ENCODE measurements at places on chromosomes 6 and 20.
A peak's percentile ranks its signal among the peaks of the same experiment; 100 is the strongest.

GRCh38 chr6:157693867-157694266, 129.2 kb upstream of the SNX9 start:
- DNase-seq, result no peak

DNA sequence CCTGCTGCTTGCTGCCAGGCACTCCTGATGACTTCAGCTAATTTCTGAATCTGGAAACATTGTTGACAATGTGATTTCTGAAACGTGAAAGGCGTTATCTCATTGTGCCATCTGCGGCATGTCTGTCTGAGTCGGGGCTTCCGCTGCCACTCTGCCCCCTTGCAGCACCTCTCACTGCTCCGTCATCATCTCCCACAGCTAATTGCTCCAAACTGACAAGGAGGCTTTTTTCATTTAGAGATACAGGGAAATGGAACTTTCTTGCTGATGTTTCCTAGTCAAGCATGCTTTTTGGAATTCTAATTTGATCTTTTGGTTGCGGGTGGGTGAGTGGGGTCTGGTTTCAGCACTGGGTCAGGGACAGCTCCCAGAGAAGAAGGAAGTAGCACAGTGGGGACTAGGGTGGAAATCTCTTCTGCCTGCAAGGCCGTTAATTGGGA, 233.5 kb downstream of the DHX35 start:
- DNase-seq, result no peak

DNA sequence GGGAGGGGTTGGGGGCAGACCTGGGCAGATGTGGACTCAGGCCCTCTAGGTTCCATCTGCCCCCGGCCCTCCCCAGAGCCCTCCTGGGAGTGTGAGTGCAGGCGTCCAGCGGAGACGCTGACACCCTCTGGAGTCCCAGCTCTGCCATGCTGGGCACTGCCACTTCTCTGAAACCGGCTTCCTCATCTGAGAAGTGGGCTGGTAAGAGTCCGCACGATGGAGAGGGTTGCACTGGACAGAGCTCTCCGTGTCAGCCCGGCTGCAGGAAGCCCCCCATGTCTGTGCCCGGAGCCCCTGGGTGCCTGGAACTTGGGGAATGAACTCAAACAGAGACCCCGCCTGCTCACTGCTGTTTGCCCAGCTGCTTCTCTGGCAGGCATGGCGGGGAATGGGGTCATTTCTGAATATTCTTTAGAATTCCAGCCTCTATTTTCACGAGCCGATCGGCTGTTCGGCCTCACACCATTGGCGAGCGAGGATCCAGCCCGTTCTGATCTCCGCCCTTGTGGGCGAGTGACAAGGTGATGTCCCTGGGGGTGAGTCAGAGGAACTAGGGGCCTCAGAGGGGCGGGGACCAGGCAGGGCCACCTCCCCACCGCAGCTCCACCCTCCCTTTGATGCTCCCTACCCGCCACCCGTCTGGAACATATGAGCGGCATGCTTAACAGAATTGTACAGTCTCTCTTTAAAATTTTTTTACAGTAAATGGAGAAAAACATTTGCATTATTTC, 47.8 kb upstream of the GATA5 start:
- no peak for DNase-seq

- DNase-seq, result no peak
These were observed 4.6 kb downstream of the ZNF184 start for GRCh38 chr6:27468334-27468733.

DNA sequence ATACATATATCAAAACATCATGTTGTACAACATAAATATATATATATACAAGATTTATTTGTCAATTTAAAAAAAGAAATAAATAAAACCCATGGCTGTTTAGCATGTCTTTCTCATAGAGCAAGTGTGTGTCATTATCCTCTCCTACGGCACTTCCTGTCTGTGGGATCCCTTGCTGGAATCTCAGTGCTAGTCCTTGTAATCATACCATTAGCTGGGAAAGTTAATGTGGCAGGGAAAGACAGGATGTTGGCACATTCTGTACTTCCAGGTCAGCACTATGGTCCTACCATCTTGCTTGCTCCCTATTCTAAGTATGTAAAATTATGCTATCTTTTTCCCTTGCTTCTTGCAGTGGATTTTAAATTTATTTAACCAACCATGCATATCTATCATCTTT, 9.5 kb upstream of the SLC17A3 start:
- peak; percentile 11 for DNase-seq

GRCh38 chr6:13290335-13290734, 38.0 kb downstream of the TBC1D7 start:
- DNase-seq, result no peak

DNA sequence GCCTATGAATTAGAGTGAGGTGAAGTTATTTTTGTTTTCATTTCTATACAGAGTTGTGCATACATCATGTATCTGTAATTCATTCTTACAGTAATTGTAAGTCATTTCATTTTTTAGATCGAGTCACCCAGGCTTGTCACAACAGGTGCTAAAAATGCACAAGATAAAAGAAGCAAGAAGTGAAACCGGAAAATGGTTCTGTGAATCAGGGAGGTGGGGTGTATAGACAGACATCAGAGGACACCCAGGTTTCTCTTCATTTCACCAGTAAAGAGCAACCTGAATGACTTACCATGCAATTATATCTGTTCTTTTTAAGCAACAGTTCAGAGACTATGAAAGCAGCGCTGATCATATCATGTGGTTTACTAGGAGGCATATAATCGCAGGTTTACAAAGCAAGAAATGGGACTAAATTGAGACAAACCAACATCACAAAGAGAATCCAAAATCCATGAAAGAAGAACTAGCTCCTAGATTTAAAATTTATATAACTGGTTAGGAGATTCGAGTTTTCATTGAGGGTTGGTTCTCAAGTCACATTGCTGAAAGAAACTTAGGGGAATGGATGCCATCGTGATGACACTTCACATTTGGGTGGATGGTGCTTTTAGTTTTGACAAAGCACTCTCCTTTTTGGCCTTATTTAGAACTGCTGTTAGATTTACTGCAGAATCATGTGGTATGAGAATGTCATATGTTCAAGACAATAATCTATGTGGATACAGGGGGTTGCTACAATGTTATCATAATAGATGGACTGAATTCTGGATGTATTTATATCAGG, 27.9 kb upstream of the TBC1D7 start:
- no peak for DNase-seq

GRCh38 chr6:19999319-20000191, 162.4 kb downstream of the ID4 start:
- no peak for DNase-seq

DNA sequence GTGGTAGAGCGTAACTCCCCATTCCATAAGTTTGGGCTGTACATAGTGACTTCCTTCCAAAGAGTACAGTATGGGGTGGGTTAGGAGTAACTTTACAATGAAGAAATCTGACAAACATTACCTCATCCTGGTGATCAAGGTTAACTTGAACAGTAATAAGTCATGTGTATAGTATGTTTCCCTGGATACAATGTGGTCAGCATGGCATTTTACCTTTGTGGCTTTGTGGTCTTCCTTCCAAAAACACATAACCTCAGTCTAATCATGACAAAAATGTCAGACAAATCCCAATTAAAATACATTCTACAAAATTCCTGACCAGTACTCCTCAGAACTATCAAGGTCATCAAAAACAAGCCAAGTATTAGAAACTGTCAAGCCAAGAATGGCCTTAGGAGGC, 225.1 kb downstream of the UBE3D start:
- DNase-seq, result peak; percentile 44

DNA sequence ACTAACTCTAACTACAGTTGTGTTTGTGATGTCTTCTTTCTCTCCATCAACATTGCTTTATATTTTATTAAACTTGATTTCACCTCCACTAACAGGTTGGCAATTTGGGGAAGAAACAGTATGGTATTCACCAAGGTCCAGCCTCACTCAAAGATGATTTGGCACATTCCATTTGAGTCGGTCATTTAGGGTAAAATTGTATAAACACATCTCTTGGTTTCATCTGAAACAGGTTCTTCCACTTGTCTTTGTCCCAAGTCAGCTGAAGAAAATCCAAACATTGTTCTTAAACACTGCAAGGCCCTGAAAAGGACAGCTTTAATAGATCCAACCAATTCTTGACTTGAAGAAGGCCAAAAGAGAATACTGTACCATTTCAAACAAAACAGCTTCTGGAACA, 104.9 kb upstream of the NT5E start:
- no peak for DNase-seq

- no peak for DNase-seq
These were observed 6.0 kb downstream of the NUP153 start for GRCh38 chr6:17700421-17701416.

- DNase-seq, result peak; percentile 38
These were observed 49.9 kb downstream of the BMP5 start for GRCh38 chr6:55825402-55826051.

- DNase-seq, result no peak
These were observed 29.3 kb upstream of the SLC23A2 start for GRCh38 chr20:5030348-5031205.

DNA sequence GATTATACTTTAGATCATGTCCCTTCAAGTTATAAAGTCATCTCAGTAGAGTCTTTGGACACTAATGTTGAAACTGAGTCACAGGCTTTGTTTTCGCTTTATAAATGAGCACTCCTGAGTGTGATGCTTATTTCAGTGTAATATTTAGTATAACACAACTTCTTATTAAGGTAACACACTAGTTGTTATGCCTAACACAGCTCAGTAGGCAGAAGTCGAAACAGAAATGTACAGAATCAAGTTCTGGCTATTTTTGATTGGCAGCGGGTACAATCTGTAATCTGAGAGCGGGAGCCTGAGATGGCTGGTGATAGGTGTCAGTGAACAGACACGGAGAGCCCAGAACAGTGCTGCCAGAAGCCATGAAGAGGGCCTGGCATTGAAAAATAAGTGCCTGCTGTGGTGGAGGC, 11.4 kb downstream of the HECA start:
- no peak for DNase-seq

DNA sequence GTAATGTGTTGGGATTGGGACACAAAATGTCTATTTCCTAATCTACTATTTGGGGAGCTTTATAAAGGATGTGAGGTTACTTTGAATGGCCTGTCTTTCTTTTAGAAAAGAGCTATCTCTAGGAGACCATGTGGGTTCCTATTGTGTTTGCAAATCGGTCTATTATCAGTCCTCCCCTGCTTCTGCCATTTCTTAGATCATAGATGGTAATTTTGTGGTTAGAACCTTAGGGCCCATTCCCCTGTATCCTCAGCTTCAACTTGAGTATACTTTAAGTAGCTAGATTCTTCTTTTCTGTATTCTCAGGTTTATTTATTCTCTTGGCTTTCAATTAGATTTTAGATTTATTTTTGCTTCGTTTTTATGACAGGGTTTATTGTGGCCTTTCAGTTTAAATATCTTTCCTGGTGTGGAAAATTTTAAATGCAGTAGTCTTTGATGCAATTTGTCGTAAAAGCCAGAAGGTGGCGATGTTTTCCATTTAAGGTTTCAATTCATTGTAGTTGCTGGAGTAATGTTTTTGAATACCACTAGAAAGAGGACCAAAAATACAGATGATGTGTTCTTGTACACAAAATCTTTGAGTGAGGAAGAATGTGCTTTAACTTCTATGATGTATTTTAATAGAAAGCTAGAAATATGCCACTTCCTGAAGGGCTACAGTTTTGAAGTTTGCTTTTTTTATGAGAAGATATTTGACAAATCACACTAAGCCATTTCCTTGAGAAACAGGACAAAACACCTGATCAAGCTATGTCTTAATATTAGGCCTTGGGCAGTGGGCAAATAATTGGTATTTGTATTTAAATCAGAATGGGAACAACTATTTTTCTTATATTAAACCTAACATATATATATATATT, 20.3 kb downstream of the TBPL1 start:
- peak; percentile 55 for DNase-seq

GRCh38 chr20:64005394-64005793, 24.5 kb downstream of the PRPF6 start:
- no peak for DNase-seq

- DNase-seq, result no peak
These were observed 190.2 kb downstream of the COL9A1 start for GRCh38 chr6:70112716-70113115.

GRCh38 chr6:33820243-33820642, 16.4 kb upstream of the MLN start:
- no peak for DNase-seq

All from AG10803 (cell line).